ENCODE measurements at places on chromosomes 13 and 19.

GRCh38 chr19:4362101-4362828 lies 18.9 kb downstream of the MPND start:
- H3K27ac ChIP-seq: no peak overlapping the region
- H3K4me3 ChIP-seq: no peak overlapping the region
- peaks cover 3% of the 10 kb centered on the region for H3K4me1 ChIP-seq
- peaks cover 88% of the 10 kb centered on the region for H3K36me3 ChIP-seq
- DNase-seq: no peak

DNA sequence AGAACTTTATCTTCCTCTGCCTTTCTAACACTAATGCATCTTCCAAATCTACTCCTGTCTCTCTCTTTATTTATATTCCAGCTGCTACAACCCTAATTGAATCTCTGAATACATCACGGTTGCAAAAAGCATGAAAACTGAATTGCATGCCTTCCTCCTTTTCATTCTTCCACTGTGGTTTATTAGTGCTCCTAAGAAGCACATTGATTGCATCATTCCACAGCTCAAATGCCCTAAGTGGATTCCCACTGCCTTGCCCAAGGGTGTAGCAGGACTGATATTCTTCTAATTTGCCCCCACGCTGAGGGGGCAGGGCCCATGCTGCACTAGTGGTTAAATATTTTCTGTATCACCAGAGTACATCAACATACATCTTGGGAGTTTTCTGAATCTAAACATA lies 640.8 kb downstream of the EFNB2 start:
- DNase-seq: no peak
- H3K27me3 ChIP-seq: no peaks in the 10 kb centered on the region
- H3K4me1 ChIP-seq: no peaks in the 10 kb centered on the region
- no peaks in the 10 kb centered on the region for H3K36me3 ChIP-seq
- no peak overlapping the region for H3K27ac ChIP-seq
- H3K4me3 ChIP-seq: no peak overlapping the region

DNA sequence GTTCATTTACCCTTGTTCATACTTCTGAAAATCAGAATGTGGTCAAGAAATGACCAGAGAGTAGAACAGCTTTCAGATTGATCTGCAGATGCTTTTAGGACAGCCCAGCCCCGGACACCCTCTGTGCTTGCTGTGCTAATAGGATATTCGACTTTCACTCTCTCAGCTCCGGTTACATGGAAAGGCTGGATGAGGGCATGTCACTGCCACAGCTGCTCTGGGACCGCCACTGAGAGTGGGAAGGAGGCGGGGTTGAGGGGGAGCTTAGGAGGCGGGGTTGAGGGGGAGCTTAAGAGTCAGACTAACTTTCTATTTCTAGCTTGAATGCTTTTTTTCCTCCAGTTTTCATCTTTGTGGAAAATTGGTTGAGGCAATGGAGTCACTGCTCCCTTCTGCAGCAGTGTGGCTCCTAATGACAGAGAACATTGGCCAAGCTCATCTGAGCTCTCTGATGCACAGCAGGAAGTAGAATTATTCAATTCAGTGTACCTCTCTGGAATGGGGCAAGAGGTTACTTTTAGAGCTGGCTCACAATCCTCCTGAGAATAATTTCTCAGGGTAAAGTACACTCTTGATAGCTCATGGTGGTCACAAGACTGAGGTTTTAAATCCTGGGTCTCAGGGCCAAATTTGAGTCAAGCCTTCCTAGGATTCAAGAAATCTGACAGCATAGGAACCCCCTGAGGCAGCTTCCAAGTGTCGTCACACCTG lies 74.6 kb upstream of the NPAS1 start:
- H3K4me1 ChIP-seq: no peaks in the 10 kb centered on the region
- DNase-seq: no peak
- no peaks in the 10 kb centered on the region for H3K27me3 ChIP-seq
- H3K4me3 ChIP-seq: no peak overlapping the region
- peaks cover 4% of the 10 kb centered on the region for H3K36me3 ChIP-seq

GRCh38 chr13:78131811-78132210 lies 213.2 kb upstream of the EDNRB start:
- no peak overlapping the region for H3K27ac ChIP-seq
- no peaks in the 10 kb centered on the region for H3K36me3 ChIP-seq
- no peaks in the 10 kb centered on the region for H3K4me1 ChIP-seq
- DNase-seq: no peak

GRCh38 chr13:99486996-99487395 lies 14.3 kb upstream of the TM9SF2 start:
- H3K27ac ChIP-seq: no peak overlapping the region
- H3K27me3 ChIP-seq: no peaks in the 10 kb centered on the region
- no peak for DNase-seq
- H3K36me3 ChIP-seq: no peaks in the 10 kb centered on the region
- H3K4me3 ChIP-seq: no peak overlapping the region

DNA sequence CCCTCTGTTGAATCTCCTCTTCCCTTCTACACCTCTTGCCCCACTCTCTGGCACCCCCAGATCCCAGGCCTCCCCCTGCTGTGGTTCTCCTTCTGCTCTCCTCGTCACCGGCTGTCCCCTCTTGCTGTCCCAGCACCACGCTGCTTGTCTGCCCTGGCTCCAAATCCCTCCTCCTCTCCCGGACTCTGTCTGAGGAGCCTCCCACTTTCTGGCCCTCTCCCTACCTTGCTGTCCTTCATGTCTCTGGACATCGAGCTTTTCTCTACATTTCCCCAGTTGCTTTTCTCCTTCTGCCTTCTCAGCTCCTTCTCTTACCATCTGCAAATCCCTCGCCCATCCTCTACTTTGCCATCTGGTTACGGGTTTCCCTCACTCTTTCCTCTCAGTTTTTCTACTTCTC lies 1.2 kb downstream of the ZNF347 start:
- H3K27me3 ChIP-seq: no peaks in the 10 kb centered on the region
- no peak for DNase-seq
- no peak overlapping the region for H3K27ac ChIP-seq
- peaks cover 6% of the 10 kb centered on the region for H3K4me1 ChIP-seq

GRCh38 chr13:46817095-46817494 lies 20.1 kb upstream of the ESD start:
- no peak overlapping the region for H3K4me3 ChIP-seq
- DNase-seq: no peak
- no peak overlapping the region for H3K27ac ChIP-seq
- no peaks in the 10 kb centered on the region for H3K36me3 ChIP-seq
- H3K27me3 ChIP-seq: no peaks in the 10 kb centered on the region
